ENCODE measurements at places on chromosomes 3 and 15.
A peak's percentile ranks its signal among the peaks of the same experiment; 100 is the strongest.

GRCh38 chr15:75052972-75053747 is 29.8 kb downstream of the PPCDC start:
- DNase-seq: no peak

GRCh38 chr3:12178091-12178820 is 19.5 kb upstream of the TIMP4 start:
- no peak for DNase-seq

DNA sequence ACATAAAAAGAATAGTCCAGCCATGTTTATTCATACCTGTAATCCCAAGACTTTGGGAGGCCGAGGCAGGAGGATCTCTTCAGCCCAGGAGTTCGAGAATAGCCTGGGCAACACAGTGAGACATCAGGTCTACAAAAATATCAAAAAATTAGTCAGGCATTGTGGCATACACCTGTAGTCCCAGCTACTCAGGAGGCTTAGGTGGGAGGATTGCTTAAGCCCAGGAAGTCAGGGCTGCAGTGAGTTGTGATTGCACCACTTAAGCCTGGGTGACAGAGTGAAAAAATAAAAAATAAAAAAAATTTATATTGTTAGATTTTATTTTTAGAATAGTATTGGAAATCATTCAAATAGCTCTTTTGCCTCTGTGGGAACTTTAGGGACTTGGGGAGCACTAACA is 12.8 kb upstream of the TM4SF1 start:
- no peak for DNase-seq

GRCh38 chr15:48806151-48806550 is 4.7 kb downstream of the CEP152 start:
- DNase-seq: no peak

DNA sequence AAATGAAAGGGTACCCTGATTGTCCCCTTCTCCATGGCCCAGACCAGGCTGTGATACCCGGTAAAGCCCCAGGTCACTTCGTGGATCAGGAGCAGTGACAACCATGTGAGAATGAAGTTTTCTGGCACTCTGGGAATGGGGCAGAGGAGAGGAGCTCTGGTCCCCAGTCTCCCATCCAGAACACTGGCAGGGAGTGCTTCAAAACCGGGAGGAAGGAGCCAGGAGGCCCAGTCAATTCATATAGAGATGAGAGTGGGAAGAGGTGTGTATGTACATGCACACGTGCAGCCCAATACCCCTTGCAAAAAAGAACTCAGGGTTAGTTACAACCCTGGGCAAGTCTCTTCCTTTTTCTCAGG is 101.4 kb upstream of the TLE3 start:
- no peak for DNase-seq

DNA sequence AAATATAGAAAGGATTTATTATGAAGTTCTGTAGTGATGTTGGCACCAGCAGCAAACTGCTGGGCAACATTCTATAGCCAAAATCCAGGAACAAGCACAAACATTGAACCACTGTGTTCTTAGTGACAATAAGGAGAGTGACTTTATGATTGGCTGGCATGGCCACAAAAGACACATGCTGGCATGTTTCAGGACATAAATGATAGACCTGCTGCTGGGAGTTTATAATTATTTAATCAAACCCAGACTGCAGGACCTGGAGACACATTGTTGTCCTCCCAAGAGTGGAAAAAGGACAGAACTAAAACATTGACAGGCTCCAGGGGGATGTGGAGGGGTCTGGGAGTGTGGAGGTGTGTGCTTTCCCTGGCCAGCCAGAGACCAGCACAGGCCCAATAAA is 255.3 kb upstream of the LRTM1 start:
- DNase-seq: no peak

GRCh38 chr15:72856549-72857040 is 73.0 kb upstream of the ADPGK start:
- DNase-seq: no peak

- DNase-seq: no peak
Measured at GRCh38 chr15:42576776-42577175, 1.4 kb downstream of the STARD9 start.

GRCh38 chr3:103494011-103494410 is 1059.2 kb downstream of the ZPLD1 start:
- no peak for DNase-seq

GRCh38 chr3:153749070-153749610 is 372.1 kb upstream of the ARHGEF26 start:
- DNase-seq: no peak

GRCh38 chr3:168862466-168862865 is 766.7 kb upstream of the GOLIM4 start:
- DNase-seq: no peak

GRCh38 chr3:134775831-134776230 is 19.2 kb upstream of the EPHB1 start:
- DNase-seq: no peak

DNA sequence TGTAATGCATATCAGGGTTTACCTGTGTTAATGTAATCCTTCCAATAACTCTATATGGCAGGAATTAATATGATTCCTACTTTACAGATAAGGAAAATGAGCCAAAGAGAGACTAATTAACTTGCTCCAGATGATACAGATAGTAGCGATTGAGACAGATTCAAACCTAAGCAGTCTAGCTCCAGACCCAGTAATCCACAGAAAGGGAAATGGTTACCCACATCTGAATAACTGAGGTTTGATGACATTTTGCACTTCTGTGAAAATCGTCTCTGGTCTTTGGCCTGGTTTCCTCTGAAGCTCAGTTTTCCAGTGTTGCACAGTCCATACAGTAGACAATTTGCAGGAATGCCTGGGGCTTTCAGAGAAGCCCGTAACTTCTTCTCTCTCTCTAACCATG is 177.1 kb upstream of the UMPS start:
- DNase-seq: no peak

DNA sequence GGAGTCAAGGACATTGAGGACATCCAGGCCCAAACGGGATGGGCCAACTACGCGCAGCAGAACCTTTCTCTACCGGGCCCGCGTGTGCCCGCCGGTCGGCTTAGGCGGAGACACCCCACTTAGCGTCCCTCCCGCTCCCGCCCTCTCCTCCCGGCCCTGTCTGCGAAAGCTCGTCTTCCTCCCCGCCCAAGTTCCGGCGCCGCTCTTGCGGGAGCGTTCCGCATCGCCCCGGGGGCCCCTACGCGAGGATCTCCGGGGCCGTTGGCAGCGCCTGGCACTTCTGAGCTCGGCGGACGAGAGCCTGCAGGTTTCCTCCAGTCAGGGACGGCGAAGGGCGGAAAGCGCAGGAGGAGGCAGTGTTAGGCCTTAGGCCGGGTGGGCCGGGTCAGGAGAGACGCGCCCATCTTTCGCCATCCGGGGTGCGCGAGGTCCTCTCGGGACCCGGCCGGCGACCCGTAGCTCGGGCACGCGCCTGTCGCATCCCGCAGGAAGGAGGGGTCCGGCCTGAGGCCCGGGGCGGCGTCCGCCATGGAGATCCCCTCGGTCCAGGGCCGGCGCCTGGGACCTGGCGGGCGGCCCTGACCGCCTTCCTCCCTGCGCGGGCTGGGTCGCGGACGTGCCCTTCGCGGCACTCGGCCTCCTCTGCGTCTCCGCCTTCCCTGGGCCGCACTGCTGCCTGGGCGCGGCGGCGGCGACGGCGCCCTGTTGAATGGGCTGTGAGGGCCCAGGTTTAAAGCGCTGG is at the start of gene FEM1B:
Gene FEM1B (plus strand): TSS at position 143 of the 742 bp plus-strand sequence. CDS start 673 bp downstream, outside the sequence.
- DNase-seq: peak; percentile 96

- DNase-seq: no peak
Measured at GRCh38 chr15:47721676-47722075, 4.4 kb downstream of the SEMA6D start.

GRCh38 chr3:189580190-189580589 is 51.0 kb upstream of the TP63 start:
- no peak for DNase-seq

Measured in cortex of kidney (tissue), 1 donor.